ENCODE measurements at places on chromosomes 6 and 20.

DNA sequence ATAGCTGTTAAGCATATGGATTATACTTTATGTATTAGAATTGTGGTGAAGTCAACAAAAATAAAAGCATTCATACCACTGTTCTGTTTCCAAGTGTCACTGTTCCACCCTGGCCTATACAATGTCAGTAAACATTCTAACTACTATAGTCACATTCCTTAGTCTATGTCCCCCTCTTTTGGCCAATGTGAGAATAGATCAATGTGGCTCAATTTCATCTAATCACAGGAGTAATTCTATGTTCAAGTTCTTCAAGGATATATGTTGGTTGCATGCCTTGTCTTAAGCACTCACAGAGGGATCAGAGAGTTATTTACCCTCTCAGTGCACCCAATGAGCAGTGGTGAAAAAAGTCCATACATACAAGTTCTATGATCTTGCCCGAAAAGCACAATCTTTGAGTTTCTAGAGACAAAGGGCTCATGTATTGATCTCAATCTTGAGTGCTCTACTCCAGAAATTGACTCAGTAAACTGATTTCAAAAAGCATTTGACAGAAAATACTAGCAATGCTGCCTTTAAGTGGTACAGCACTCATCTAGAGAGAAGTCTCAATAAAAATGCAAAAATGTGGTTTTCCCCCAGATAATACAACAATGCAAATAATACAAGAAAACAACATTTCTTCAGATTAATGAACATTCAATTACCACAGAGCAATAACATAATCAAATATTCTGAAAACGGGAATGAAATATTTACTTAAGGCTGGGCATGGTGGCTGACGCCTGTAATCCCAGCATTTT lies 16.5 kb downstream of the SMLR1 start:
- peak; percentile 63 for DNase-seq

GRCh38 chr20:62707921-62708521 lies 615 bp upstream of the NTSR1 start:
- no peak for DNase-seq

DNA sequence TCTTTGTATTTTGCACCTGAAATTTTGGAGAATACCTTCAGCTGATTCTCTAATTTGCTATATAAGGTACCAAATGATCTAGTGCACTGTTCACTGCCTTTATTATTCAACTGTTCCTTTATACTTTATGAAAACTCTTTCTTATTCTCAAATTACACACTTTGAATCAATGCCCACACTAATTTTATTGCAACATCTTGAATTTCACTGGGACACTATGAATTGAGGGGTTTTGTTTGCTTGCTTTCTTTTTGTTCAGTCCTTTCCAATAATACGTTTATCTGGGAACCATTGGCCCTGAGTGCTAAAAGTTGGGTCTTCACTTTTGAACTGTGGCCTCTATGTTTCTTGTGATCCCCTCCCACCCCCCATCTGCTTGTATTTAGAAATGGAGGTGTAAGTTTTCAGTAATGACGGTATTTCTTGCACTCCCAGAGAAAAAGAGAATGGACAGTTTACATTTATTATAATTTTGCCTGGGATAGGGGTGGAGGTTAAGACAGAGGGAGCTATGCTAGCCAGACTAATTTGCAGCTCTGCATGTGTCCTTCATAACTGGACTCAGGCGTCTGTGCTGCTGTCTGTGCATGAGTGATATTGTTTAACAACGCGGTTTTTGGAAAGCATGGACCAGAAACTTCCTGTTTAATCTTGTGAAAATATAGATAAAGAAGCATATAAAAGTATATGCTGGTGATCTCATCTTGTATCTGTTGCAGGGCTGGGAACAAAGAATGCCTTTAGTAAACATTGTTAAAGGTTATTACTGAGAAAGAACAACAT lies 98.1 kb downstream of the DNAH8 start:
- no peak for DNase-seq

DNA sequence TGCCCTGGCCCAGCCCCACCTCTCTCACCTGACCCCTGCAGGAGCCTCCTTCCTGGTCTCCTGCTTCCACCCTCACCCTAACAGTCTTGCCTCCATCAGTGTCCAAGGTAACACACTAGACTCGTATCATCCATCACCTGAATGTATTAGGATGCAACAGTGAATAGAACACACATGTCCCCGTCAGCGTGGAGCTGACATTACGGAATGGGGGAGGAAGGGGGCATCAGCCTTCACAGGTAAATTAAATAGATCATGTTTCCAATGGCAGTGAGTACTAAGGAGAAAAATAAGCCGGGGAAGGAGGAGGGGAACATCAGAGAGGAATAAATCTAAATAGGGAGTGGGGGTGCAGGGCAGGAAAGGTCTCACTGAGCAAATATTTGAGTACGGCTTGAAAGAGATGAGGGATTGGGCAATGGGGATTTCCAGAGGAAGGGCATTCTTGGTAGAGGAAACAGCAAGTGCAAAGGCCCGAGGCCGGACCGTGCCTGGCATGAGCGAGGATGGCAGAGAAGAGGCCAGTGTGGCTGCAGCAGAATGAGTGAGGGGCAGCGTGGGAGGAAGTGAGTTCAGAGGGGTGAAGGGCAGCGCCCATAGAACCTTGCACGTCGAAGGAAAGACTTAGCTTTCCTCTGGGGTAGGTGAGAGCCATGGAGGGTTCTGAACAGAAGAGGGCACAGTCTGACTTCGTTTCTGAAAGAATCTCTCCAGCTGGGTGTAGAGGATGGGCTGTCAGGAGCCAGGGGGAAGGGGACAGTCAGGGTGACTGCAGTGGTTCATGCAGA lies 110.1 kb upstream of the PTPN1 start:
- DNase-seq = no peak

DNA sequence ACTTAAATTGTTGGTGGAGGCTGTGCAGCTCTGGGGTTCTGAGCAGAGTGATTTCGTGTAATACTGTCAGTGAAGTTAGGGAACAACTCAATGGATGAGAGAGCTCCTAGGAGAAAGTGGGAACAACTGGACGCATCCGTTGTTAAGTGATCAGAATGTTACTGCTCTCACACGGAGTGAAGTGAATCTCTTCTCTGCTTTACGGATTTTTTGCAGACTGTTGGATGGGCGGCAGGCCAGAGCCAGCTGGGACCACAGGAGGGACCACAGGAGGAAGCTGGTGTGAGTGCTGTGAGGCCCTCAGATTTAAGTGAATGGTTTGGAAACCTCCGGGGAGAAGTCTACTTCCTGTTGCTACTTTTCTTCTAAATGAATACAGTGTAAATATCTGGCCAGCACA lies 23.7 kb upstream of the PPP1R14C start:
- peak; percentile 2 for DNase-seq

GRCh38 chr6:105884426-105884825 lies 201.7 kb upstream of the PRDM1 start:
- DNase-seq = no peak

- DNase-seq = no peak
These were observed 20.2 kb downstream of the HLA-DPA1 start for GRCh38 chr6:33053230-33053629.

DNA sequence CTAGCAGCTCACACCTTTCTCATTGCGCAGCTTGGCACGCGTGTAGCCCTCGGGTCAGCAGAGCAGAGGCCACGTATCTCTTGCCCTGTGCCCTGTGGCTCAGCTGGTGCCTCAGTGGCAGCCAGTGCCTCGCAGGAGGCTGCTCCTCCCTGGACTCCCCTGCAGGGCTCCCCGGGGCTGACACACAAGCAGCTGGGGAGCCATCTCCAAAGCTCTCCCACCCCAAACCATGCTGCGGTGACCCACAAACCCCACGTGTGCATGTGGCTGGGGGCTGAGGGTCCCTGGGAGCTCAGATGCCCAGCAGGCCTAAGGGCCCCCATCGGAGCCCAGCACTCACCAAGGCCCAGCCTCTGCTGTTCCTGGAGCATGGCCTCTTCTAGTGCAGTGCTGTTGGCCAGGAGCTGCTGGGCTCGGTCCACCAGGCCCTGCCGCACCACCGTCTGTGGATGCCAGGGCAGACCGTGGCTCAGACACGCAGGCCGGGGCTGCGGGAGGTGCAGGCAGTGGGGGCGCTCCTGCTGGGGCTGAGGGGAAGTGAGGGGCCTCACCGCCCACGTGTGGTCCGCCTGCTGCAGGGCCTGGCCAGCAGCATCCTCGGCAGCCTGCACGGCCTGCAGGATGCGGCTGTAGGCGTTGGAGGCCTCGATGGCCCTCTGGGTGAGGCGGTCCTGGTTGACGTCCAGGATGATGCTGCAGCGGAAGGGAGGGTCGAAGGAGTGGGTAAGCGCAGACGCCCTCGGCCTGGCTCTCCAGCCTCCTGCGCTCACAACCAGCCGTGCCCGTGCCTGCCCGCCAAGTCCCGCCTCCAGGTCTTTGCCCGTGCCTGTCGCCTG lies 13.8 kb downstream of the ADRM1 start:
- DNase-seq = no peak

- no peak for DNase-seq
These were observed 5.1 kb downstream of the COX4I2 start for GRCh38 chr20:31642837-31643236.

DNA sequence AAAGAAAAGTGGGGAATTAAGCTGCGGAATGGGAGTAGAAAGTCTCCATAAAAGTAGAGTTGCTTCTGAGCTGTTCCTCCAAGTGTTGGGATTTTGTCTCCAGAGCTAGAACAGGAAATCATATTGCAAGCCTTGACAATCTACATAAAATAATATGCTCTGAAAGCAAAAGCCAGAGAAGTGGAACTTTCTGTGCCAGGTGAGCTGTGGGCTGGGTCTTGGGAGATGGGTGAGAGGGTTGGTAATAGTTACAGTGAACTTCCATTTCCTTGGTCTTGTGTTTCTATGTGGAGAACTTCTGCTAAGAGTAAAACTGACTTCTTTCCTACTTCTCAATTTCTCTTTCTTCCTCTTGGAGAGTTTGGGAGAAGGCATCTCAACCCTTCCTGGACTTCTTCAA lies 6.3 kb upstream of the HMGN4 start:
- DNase-seq = no peak

DNA sequence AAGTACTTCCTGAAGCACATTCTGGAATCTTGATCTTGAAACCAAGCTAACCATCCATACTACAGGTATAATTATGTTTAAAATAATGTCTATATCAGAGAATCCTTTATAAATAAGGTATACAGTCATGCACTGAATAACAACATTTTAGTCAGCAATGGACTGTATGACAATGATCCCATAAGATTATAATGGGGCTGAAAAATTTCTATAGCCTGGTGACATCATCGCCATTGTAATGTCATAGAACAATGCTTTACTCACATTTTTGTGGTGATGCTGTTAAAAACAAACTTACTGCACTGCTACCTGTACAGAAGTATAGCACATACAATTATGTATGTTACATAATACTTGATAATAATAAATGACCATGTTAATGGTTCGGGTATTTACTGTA lies 31.8 kb downstream of the RNF146 start:
- DNase-seq = no peak

Data from EH (cell line).